Sigmoid colon (tissue), 7 donors: ENCODE measurements at places on chromosomes 16 and 17. TPM values are rescaled to one million over a fixed set of nuclear protein-coding genes. Genes with fewer than 3 reads are reported as not detected.

DNA sequence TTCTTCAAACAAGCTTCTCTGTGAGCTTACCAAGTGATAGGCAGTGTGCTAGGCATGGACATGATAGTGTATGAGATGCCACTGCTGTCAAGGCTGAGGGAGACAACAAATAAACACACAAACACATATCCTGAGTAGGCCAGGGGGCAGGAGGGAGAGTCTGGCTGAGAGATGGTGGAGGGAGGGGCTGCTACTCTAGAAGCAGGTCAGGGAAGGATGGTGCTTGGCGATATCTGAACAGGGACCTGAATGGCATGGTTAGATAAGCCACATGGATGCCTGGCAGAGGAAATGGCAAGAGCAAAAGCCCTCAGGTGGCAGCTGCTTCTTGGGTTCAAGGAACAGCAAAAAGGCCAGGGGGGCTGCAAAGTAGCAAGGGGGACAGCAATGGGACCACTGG, 8.6 kb upstream of the CHST6 start:
- no peak overlapping the region for H3K4me3 ChIP-seq
- H3K4me1 ChIP-seq = peaks cover 9% of the 10 kb centered on the region
- no peak for DNase-seq
- no peaks in the 10 kb centered on the region for H3K36me3 ChIP-seq

The FBXL16 gene
- 0.16 TPM for total RNA-seq

DNA sequence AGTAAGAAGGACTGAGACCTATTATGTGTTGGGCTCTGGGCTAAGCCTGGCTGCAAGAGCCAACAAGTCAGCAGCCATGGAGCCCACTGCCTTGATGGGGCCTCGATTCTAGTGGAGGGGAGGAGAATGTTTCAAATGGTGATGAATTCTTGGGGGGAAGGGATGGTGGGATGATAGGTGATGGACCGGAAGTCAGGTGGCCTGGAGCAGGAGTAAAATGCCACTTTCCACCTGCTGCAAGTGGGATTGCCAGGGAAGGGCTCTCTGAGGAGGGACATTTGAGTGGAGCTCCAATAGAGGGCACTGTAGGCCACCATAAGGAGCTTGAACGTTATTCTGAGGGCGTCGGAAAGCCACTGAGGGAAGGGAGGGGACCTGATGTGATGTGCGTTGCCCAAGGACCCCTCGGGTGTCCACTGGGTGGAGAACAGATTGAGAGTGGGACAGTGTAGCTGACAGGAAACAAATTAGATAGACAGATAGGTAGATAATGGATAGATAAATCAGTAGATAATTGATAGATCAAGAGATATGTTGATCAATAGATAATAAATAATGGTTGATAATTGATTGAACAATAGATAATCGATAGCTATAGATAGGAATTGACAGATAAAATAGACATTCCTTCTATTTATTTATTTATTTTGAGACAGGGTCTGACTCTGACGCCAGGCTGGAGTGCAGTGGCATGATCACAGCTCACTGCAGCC, 18.2 kb upstream of the NXPH3 start:
- no peaks in the 10 kb centered on the region for H3K27me3 ChIP-seq
- DNase-seq = peak; percentile 73
- H3K36me3 ChIP-seq = no peaks in the 10 kb centered on the region
- no peak overlapping the region for H3K27ac ChIP-seq
- H3K4me3 ChIP-seq = no peak overlapping the region
- peaks cover 7% of the 10 kb centered on the region for H3K4me1 ChIP-seq

The KRT32 gene
- total RNA-seq = not detected

DNA sequence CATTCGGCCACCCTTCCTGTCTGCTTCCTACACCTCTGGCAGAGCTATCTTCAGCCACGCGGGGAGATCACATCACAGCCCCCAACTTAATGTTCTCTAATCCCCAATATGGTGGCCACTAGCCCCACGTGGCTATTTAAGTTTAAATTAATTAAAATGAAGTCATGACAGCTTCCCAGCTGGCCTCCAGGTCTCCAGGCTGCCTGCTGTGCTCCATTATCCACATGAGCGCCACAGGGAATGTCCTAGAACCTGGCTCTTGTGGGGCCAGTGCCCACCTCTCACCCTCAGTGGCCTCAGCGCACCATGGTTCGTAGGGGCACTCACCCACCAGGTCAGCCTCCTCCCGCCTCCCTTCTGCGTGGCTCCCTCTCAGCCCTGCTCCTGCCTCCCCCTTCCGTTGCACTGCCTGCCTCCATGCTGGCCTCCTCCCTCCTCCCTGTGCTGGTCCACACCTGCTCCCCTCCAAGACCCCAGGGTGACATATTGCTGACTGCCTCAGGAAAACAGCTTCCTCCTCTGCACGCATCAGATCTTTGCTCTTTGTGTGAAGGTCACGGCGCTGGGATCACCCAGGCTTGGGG, 47.7 kb downstream of the IRF8 start:
- H3K4me1 ChIP-seq = no peaks in the 10 kb centered on the region
- no peaks in the 10 kb centered on the region for H3K36me3 ChIP-seq
- peaks cover 4% of the 10 kb centered on the region for H3K27me3 ChIP-seq
- no peak overlapping the region for H3K4me3 ChIP-seq

The SGCA gene
- 76.4 TPM for total RNA-seq
